Occipital lobe (tissue), 3 donors: ENCODE measurements at places on chromosomes 3 and 15.

DNA sequence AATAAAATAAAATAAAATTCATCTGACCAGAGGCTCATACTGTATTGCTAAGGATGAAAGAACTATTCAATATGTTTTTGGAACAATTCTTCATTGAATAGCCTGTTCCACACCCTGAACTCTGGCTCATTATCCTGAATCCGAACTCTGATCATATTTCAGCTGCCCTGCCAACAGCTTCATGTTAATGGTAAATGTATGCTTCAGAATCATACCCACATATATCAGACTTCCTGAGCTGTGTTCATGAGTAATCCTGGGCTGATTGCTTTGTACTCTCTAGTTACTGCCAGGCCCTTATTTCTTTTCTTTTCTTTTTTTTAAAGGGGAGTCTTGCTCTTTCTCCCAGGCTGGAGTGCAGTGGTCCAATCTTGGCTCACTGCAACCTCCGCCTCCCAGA is 11.8 kb downstream of the INO80 start:
- DNase-seq = no peak

DNA sequence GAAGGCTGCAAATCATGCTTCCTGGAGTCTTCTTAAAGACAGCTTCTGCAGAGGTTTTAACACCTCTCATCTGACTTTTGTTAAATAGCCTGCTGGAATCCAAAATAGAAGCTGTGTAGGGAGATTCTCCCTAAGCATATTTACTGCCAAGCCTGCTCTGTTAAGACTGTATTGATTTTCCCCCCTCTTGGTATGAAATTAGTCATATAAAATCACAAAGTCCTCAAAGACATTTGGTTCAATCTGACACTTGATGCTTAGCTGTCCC is 94.6 kb downstream of the ITPR1 start:
- DNase-seq = no peak

DNA sequence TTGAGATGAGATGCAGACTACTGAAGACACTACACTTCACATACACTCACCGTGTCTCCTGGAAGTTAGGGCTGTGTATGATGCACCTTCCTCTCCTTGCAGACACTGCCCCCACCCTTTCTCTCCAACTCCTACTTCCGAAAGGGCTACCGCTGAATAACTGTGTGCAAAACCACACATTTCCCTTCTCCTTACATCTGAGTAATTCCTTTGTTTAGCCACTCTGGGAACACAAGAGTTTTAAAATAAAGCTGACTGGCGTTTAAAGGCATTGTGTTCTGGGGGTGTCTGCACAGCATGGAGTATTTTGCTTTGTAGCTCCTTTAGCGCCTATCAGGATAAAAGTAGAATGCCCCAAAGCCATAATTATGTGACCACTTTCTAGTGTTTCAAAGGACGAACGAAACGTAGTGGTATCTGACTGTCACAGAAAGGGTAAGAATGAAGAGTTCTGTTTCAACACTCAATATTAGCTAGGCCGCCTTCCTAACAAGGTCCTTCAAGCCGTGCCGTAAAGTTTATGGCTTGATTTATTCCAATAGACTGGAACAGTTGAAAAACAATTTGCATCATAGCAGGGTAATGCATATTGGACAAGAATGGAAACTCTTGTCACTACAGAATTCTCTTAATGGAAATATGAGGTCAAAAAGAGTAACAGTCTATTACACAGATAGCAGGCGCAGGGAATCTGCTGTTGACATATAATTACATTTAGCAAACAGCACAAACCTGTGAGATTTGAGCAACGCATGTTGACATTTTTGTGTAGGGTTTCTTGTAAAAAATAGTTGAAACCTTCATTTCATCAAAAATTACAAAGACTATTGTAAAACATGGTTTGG is 619.9 kb downstream of the FOXP1 start:
- no peak for DNase-seq

- DNase-seq = no peak
Measured at GRCh38 chr3:181824961-181825360, 113.2 kb downstream of the SOX2 start.

GRCh38 chr15:40558952-40559742 is 5.7 kb downstream of the CCDC32 start:
- DNase-seq = no peak

DNA sequence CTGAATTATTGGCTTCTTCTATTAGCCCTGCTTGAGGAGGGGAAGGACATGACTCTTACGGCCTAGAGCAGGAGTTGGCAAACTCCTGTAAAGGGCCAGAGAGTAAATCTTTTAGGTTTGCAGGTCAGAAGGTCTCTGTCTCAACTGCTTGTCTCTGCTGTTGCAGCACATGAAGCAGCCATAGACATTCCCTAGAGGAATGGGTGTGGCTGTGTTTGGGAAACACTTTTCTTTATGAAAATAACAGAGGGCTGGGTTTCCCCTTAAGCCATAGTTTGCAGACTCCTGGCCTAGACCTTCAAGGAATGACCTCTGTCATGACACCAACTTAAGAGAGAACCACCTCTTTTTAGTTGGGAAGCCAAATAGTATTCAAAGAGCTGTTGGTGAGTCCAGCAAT is 10.3 kb downstream of the TRAK1 start:
- DNase-seq = no peak

GRCh38 chr3:58627570-58627885 is 39.0 kb downstream of the FAM3D start:
- no peak for DNase-seq

- DNase-seq = no peak
Measured at GRCh38 chr15:83199288-83199687, 8.3 kb downstream of the HDGFL3 start.

DNA sequence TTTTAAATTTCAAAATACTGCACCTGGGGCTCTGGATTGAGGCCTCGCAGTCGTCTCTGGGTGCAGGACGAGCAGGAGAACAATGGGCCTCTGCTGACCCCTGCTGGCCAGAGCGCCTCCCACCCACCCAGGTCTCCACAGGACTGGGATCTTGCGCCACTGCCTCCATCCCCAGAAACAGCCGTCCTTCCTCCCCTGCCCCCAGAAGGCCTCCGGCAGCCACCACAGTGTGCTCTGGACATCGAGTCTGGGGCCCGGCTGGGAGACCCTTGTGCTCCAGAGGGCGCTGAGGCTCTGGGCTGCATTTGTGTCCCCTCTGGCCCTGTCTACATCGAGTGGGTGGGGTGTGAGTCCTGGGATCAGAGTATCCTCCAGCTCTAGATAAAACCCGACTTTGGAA is 6.7 kb upstream of the ACSBG1 start:
- DNase-seq = peak; percentile 56

GRCh38 chr3:149586871-149587270 is 71.0 kb downstream of the WWTR1 start:
- no peak for DNase-seq

DNA sequence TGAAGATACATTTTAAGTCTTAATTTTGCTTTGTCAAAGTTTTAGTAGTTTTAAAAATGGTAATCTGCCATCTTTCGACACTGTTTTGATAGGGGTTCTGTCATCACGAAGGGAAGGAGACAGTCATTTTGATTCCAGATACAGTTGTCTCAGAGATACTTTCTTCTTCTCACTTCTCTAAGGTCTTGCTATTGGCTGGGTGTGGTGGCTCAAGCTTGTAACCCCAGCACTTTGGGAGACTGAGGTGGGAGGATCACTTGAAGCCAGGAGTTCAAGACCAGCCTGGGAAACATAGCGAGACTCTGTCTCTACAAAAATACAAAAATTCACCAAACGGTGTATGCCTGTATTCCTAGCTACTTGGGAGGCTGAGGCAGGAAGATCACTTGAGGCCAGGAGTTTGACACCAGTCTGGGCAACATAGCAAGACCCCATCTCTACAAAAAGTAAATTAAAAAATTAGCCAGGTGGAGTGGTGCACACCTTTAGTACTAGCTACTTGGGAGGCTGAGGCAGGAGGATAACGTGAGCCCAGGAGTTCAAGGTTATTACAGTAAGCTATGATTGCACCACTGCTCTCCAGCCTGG is 3.3 kb downstream of the RAB8B start:
- no peak for DNase-seq

DNA sequence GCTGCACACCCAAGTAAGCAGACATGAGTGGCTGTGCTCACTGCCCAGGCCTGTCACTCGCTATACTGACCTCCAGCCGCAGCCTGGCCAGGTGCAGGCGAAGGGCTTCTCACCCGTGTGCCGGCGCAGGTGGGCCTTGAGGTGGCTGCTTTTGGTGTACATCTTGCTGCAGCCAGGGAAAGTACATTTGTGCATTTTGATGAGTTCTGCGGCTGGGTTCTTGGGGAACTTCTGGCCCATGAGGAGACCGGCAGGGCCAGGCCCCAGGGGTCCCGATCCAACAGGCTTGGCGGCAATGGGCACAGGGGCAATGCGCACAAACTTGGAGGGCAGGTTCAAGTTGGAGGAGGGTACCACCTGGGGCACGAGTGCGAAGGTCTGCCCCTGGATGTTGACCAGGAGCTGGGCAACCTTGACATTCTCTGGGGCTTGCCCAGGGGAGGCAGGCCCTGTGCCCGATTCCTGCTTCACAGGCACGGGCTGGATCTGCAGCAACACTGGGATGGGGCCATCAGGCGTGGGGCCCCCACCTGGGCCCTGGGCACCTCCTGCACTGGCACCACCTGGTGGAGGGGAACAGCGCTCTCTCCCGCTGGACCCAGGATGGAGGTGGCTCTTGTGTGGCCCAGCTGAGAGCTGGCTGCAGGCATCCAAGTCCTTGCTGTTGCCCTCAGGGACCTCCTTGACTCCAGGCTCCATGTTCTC is 5.3 kb downstream of the KLF15 start:
- no peak for DNase-seq

- no peak for DNase-seq
Measured at GRCh38 chr3:43748179-43748578, 57.4 kb downstream of the ABHD5 start.

DNA sequence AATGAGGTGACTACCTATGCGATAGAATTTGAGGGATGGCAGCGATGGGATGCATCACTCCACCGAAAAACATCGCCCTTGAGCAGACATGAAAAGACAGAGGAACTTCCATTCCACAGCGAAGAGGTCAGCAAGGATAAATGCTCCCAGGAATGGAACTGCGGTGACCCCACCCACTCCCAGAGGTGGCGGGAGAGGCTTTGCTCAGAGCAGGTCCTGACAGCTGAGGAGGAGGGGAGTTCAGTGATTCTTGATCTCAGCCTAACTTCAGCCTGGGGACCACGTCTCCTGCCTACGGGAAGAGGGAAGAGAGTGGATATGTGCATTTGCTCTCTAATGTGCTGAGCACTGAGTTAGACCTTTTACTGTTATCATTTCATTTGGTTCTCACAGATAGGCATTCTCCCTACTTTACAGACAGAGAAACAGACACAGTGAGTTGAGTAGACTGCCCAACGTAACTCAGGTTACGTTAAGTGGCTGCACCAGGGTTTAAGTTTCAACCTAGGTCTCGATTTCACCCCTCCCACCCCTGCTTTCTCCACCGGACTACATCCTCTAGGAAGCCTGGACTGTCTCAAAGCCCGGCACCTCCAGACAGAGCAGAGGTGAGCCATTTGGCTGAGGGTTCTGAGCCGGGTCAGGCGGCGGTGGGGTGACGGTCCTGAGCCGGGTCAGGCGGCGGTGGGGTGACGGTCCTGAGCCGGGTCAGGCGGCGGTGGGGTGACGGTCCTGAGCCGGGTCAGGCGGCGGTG is 170.0 kb downstream of the RAB11A start:
- no peak for DNase-seq
